Pericardium fibroblast (primary cell): ENCODE measurements at places on chromosomes 16 and 17. TPM values are rescaled to one million over a fixed set of nuclear protein-coding genes. Genes with fewer than 3 reads are reported as not detected.

The CCDC47 gene
- 27.9 and 38.9 TPM in 2 replicates for total RNA-seq

The CACNG5 gene
- not detected in 2 replicates for total RNA-seq

The AANAT gene
- 0.43 TPM in 1 of 2 replicates, not detected in the other for total RNA-seq

The METTL2A gene
- total RNA-seq, result 9.9 and 14.4 TPM in 2 replicates

The ODAD4 gene
- 0.68 and 1.3 TPM in 2 replicates for total RNA-seq

The DNASE1L2 gene
- total RNA-seq, result 0.26 TPM in 1 of 2 replicates, not detected in the other

The COG7 gene
- total RNA-seq, result 3.9 and 7.6 TPM in 2 replicates
